GM12864 (cell line): ENCODE measurements at places on chromosomes 5 and 9.
A peak's percentile ranks its signal among the peaks of the same experiment; 100 is the strongest.

- DNase-seq = no peak
Measured at GRCh38 chr5:144406442-144406841, 235.8 kb downstream of the KCTD16 start.

- no peak for DNase-seq
Measured at GRCh38 chr5:38338455-38338854, 80.1 kb downstream of the EGFLAM start.

- DNase-seq = no peak
Measured at GRCh38 chr5:107589520-107590193, 81.1 kb downstream of the EFNA5 start.

DNA sequence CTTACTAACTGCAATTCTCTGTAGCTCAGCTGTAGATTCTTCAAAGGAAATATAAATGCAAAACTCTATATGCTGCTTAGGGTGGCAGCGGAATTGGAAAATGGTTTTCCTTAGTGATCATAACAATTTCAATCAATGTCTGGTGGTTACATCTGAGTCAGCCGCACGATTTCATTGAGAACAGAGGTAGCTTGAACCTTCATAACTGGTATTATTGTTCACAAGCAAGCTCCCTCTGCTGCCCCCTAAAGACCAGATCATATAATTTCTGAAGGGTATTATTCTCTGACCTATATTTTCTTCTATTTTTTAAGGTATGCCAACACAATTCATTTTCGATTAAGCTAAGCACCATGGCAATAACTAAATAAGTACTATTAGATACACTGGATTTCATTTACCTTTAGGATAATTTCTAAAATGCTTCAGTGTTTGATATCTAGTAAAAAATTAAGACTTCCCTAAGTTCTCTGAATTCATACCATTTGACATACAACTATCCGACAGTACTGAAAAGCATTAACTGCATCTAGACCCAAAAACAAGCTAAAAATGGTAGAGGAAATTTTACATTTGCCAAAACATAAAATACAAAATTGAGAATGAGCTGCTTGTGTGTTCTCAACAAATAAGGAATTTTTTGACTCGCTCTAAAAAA lies 181.1 kb upstream of the SPEF2 start:
- DNase-seq = no peak

- no peak for DNase-seq
Measured at GRCh38 chr5:36054647-36055046, 12.0 kb downstream of the UGT3A2 start.

GRCh38 chr9:105901514-105902109 lies 207.3 kb downstream of the TMEM38B start:
- DNase-seq = no peak

DNA sequence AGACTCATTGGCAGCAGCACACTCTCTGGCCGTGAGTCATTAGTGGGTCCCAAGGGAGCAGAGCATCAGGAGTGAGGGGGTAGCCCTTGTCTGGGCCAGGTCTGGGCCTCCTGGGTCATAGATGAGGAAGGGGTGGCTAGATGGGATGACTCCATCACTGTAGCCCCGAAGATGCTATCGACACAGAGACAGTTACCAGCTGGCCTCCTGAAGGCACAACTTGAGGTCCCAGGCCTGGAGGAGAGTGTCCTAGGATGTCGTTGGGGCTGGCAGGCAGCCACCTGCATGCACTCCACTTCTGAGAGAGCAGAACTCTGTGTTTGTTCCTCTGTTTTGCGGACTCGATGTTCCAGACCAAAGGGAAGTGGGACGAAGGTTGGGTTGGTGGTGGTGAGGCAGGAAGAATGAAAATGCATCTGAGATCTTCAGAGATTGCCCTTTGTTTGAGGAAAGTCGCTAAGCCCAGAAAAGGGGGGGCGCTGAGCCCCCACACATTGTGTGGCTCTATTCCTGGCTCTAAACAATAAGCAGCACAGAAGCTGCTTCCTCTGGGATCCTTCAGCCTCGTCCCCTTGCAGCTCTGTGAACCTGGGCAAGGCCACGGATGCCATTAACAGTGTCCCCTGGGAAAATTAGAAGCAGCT lies 4.7 kb downstream of the BTNL9 start:
- no peak for DNase-seq

- peak; percentile 35 for DNase-seq
Measured at GRCh38 chr5:159133041-159133741, 33.5 kb upstream of the EBF1 start.

GRCh38 chr9:91161465-91162300 lies 200.0 kb downstream of the AUH start:
- DNase-seq = no peak

GRCh38 chr9:73270967-73271721 lies 119.5 kb downstream of the ANXA1 start:
- DNase-seq = no peak

DNA sequence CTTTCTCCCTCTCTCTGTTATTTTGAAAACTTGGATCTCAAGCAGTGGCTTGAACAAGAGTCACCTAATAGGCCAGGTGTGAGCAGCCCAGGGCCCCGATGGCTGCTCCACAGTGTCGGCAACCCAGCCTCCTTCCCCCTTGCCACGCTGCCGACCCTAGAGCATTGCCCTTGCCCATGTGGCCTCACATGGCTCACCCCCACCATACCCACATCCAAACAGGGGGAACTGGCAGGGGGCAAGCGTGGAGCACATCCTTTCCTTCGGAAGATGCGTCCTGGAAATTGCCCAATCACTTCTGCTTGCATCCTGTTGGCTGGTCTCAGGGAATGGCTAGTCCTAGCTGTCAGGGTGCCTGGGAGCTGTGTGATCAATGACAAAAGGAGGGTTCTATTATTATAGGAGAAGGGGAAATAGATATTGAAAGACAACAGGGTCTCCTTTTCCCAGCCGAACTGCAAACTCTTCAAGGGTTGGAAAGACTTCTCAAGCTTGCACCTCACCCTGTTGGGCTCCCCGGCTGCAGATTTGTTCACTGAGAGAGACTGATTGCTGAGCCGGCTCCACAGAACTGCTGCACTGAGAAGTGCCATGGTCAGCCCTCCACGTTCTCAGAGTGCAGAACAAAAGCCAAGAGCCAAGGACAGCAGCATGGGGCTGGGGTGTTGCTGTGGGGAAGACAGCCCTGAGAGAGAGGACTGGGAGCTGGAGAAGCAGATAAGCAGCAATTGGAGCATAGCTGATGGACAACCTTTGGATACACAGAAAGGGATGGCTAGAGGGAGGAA lies 8.3 kb upstream of the TIFAB start:
- DNase-seq = no peak

DNA sequence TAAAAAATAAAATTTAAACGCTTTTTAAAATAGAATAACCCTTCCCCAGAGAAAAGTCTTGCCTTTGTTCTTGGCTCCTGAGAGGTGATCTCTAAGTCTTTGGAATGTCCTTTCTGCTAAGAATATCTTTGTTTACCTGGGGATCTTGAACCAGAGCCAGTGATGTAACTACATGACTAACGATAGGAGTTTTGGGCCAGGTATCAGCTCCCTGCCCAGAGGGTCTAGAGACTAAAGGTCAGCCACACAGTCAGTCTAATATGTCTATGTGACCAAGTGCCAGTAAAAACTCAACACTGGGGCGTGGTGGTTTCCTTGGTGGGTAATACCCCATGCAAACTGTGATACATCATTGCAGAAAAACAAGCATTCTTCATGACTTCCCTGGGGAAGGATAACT lies 1351.9 kb upstream of the C9orf72 start:
- DNase-seq = no peak

GRCh38 chr9:92508018-92508820 lies 25.9 kb upstream of the ASPN start:
- DNase-seq = no peak

DNA sequence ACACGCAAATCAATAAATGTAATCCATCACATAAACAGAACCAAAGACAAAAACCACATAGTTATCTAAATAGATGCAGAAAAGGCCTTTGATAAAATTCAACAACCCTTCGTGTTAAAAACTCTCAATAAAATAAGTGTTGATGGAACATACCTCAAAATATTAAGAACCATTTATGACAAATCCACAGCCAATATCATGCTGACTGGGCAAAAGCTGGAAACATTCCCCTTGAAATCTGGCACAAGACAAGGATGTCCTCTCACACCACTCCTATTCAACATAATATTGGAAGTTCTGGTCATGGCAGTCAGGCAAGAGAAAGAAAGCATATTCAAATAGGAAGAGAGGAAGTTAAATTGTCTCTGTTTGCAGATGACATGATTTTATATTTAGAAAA lies 1946.3 kb upstream of the CDH9 start:
- no peak for DNase-seq

GRCh38 chr9:136570916-136571315 lies 25.1 kb upstream of the NOTCH1 start:
- no peak for DNase-seq
